ENCODE measurements at places on chromosomes 11 and 22.

GRCh38 chr22:19118329-19118880 is 3.8 kb downstream of the DGCR2 start:
- DNase-seq = no peak

GRCh38 chr11:8183111-8183510 is 14.3 kb upstream of the RIC3 start:
- no peak for DNase-seq

- no peak for DNase-seq
Observed at GRCh38 chr22:29202212-29203192, 3.2 kb upstream of the EMID1 start.

GRCh38 chr22:30178181-30179126 is 68.1 kb downstream of the LIF start:
- no peak for DNase-seq

DNA sequence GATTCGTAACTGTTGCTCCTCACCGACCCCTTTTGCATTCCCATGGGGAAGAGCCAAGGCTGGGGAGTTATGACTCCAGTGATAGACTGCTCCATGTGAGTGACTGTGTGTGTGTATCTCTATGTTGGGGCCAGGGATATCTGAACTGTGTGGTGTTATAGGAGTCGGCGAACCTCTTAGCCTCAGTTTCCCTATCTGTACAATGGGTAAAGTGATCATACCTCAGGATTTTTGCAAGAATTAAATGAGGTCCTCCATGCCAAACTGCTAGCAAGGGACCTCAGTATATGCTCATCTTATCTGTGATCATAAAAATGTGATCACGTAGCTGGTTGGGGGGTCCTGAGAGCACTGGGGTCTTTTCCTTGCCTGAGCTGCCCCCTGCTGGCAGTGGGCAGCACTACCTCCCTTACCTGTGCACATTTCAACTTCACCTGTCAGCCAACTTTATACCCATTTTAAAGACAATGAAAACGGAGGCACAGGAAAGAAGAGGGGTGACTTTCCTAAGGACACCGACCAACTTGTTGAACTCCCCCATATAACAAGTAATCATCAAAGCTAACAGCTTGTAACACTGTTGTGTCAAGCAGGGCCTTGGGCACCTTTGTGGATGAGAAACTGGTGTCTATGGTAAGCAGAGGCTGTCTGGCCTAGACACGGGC is 1.4 kb upstream of the DPP3 start:
- DNase-seq = no peak

- no peak for DNase-seq
Observed at GRCh38 chr11:125903711-125904659, at the start of gene DDX25. Gene DDX25, plus strand, starts transcription at chr11:125904508. Its CDS starts 10 bp downstream, at chr11:125904518.

GRCh38 chr22:37079668-37080171 is 28.2 kb downstream of the KCTD17 start:
- DNase-seq = peak; percentile 63

GRCh38 chr22:32810555-32811133 is 9.1 kb downstream of the TIMP3 start:
- no peak for DNase-seq

GRCh38 chr11:62046568-62047100 is 77.2 kb upstream of the INCENP start:
- no peak for DNase-seq

DNA sequence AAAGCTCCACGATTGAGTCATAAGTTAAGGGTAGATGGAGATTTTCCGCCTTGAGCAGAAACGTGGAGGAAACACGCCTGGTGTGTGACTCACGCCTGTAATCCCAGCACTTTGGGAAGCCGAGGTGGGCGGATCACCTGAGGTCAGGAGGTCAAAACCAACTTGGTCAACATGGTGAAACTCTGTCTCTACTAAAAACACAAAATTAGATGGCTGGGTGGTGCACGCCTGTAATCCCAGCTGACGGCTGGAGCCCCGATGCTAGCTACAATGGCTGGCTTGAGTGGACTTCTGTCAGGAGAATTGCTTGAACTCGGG is 17.3 kb upstream of the DGCR8 start:
- DNase-seq = no peak

- DNase-seq = no peak
Observed at GRCh38 chr11:104256525-104256924, 92.6 kb upstream of the PDGFD start.

DNA sequence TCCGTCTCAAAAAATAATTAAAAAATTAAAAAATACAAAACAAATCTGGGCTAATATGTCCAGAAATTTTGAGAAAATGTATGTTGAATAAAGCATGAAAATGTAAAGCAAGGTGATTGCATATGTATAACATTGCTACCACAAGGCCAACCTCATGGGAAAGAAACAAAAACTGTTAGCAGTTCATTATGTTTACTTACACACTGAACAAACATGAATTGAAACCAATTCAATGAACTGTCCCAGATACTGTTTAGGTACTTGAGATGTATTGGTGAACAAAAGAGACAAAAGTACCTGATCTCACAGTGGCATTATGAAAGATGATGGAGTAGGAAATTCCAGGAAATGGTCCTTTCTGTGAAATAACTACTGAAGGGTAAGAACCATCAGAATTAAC is 43.8 kb upstream of the IGLL5 start:
- no peak for DNase-seq

DNA sequence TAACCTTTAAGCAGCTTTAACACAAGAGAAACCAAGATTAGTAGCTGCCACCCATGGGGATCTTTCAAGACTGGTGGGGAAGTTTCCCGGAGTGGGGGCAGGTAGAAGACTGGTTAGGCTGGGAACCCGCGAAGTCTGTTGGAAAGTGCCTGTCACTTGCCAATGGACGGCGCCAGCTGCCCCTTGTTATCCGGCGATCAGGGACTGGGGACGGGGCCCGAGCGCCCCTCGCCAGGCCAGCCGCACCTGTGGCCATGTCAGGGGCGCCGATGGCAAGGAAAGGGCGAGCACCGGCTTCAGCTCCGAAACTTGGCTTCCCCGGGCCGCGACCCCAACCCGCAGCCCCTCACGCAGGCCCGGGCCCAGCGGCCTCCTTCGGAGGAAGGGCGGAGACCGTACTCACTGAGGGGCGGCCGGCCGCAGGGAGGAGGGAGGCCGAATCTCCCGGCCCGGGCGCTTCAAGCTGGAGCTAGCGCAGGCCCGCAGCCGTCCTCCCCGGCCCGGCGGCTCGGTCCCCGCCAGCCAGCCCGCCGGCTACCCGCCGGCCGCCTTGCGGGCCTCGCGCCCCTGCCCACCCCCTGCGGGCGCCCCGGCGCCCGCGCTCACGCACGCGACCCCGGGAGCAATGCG is 539 bp downstream of the EIF4ENIF1 start:
- no peak for DNase-seq

DNA sequence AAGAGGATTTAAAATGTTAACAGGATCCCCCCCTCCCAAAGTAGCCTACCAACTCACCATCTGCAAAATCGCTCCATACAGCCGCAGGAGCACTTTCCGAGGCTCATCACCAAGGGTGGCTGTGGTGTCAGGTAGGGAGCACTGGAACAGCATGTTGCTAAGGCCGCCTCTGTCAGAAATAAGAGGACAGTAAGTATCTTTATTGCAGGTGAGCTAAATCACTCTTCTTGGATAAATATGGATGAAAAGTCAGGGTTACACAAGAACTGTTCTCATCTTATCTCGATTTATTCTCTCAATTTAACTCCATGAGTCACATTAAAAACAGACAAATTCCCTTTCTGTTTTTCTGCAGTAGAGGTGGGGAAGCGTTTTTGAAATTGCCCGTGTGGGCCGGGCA is 24.2 kb downstream of the CHKA start:
- no peak for DNase-seq

DNA sequence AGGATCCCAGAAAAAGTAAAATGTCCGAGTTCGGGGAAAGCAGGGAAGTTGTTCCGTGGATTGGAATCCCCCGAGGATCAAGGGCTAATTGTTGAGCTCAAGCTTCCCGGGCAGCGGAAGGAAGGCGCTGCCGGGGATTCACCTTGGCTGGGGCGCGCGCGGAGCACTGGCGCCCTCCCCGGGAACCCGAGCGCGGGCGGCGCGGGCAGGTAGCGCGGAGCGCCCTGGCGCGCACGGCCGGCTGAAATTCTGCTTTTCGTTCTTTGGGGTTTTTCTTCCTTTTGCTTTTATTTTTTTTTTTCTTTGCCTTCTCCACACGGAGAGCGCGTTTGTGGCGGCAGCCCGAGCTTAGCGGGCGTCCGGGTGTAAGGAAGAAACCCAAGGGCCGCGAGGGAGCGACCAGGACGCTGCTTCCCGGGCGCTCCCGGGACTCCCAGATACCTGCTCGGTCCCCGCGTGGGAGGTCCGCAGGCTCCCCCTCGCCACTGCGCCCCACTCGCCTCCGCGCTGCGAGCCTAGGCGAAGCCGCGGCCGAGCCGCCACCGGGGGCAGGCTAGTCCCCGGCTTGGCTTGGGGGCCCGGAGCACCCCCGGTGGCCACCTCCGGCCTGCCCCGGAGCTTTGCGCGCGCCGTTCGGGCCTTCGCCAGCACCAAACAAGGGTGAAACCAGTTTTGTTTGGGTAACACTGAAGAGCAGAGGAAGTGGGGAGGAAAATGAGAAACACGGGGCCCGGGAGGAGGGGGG is 4.8 kb upstream of the IGF2 start:
- DNase-seq = no peak

DNA sequence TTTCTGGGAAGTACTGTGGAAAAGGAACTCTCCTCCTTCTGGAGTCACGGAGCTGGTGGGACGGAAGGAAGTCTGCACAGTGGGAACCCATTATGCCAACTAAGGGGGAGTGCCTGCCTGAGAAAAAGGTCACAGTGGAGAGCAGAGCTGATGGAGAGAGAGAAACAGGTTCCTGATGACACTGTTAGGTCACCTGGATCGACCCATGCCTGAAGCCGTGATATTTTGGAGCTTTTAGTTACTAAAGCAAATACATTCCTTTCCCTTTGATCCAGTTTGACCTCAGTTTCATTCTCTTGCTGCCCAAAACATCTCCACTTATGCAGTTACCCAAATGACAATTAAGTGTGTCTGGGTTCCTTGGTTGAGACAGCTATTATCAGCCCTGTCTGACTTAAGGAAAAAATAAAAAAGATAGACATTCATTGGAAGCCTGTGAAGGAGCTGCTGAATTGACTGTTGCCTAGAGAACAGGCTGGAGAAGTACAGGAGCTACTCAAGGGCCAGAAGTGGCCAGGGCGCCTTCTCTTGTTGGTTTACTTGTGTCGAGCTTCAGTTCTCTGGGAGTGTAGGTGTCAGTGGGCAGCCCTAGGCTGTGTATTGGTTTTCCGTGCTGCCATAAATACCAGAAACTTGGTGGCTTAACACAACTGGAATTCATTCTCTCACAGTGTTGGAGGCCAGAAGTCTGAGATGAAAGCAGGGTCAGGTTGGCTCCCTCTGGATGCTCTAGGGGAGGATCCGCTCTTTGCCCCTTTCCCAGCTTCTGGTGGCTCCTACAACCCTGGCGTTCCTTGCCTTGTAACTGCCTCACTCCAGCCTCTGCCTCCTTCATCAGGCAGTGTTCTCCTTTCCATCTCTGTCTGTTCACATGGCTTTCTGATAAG is 13.6 kb downstream of the MRGPRD start:
- DNase-seq = no peak

GRCh38 chr11:127815331-127815730 is 772.0 kb downstream of the ETS1 start:
- no peak for DNase-seq

- DNase-seq = no peak
Observed at GRCh38 chr11:56950510-56950909, 38.2 kb upstream of the OR5AK2 start.

- DNase-seq = no peak
Observed at GRCh38 chr11:108670451-108670850, 5.6 kb downstream of the DDX10 start.

DNA sequence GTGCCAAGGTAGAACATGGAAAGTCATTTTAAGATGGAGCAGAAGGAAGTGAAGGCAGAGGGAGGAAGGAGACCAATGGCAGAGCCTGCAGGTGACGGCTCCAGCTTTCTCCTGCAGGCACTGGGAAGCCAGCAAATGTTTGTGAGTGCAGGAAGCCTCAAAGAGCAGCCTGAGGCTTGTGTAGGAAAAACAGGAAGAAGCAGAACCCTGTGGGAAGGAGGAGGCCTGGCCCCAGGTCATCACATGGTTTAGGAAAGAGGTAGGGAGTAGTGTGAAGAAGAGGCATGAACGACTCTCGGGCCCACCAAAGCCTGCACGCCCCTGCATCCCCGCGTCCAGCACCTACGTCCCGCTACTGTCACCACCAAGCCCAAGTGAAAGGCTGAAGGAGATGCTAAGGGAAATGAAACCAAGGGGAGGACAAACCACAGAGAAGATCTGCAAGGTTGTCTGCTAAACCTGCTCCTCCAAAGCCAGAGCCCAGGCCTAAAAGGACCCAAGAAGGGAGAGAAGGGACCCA is 151.5 kb downstream of the CHST1 start:
- no peak for DNase-seq

GRCh38 chr11:74550991-74551753 is 41.2 kb upstream of the POLD3 start:
- no peak for DNase-seq

- DNase-seq = no peak
Observed at GRCh38 chr11:94923004-94923334, 50.4 kb downstream of the CWC15 start.

DNA sequence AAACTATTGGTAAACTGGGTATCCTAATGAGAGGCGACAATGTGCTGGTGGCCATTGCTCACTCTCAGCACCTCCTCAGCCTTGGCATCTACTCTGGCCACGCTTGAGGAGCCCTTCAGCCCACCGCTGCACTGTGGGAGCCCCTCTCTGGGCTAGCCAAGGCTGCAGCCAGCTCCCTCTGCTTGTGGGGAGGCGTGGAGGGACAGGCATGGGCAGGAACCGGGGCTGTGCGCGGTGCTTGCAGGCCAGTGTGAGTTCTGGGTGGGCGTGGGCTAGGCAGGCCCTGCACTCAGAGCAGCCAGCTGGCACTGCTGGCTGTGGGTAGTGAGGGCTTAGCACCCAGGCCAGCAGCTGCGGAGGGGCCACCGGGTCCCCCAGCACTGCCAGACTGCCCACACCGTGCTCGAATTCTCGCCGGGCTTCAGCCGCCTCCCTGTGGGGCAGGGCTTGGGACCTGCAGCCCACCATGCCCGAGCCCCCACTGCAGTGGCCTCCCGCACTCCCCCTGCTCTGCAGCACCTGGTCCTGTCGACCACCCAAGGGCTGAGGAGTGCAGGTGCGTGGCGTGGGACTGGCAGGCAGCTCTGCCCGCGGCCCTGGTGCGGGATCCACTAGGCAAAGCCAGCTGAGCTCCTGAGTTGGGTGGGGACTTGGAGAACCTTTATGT is 575.9 kb upstream of the ANO3 start:
- DNase-seq = no peak
